ENCODE measurements at places on chromosomes 11 and 22. TPM values are rescaled to one million over a fixed set of nuclear protein-coding genes. Genes with fewer than 3 reads are reported as not detected.

OR51T1 gene
- not detected for total RNA-seq

DNA sequence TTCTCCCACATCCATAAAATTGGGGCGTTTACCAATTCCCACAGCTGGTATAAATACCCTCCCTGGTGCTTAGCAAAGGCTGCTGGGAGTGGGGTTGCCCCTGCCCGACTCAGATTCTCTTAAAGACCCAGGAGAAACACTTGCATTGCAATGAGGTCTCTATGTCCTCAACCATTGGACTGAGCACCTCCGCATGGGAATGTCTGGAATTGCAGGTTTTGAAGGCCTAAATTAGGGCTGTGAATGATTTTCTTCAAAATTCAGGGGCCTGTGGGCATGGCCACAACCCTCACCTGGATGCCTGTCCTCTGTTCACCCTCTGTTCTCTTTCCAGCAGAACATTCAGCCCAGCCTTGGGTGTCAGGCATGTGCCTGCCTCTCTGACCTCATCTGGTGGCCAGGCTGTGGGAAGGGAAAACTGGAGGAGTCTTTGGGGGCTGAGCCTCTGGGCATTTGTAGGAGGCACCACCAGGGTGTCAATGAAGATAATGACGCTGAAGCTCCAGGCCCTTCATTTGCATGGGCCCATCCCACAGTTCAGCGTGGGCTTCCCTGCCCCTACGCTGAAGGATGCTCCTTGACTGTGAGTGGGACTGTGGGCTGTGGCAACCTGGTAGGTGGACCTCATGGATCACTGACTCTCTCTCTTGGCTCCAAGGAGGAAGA, 52.7 kb upstream of the MYEOV start:
- H3K36me3 ChIP-seq = no peaks in the 10 kb centered on the region
- H3K4me3 ChIP-seq = no peak overlapping the region
- no peak overlapping the region for H3K27ac ChIP-seq
- no peaks in the 10 kb centered on the region for H3K4me1 ChIP-seq
- DNase-seq = no peak

DNA sequence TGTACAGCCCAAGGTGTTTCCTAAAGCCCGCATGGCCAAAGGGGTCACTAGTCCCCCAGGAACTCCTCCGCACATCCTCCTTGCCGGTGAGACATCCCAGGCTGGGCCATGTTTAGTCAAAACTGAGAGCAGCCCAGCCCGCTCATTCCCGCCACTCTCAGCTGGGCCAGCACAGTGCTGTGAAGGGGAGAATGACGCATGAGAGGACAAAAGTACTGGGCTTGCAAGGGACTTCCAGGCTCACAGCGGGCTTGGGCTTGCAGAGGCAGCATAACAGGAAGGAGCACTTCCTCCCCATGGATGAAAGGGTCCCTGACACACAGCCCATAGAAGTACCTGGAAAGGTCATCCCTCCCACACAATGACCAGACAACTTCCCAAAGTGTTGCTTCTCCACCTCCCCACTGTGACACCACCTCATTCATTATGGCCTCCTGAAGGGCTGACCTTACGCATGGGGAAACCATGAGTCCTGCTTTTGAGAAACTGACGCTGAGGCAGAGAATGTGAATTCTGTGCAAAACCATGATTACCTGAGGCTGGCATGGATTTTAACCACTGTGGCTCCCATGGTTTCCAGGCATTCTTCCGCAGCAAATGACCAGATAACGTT, 19.1 kb downstream of the ETS1 start:
- no peak overlapping the region for H3K27ac ChIP-seq
- H3K36me3 ChIP-seq = no peaks in the 10 kb centered on the region
- no peaks in the 10 kb centered on the region for H3K4me1 ChIP-seq
- H3K4me3 ChIP-seq = no peak overlapping the region
- peak; percentile 59 for DNase-seq

DNA sequence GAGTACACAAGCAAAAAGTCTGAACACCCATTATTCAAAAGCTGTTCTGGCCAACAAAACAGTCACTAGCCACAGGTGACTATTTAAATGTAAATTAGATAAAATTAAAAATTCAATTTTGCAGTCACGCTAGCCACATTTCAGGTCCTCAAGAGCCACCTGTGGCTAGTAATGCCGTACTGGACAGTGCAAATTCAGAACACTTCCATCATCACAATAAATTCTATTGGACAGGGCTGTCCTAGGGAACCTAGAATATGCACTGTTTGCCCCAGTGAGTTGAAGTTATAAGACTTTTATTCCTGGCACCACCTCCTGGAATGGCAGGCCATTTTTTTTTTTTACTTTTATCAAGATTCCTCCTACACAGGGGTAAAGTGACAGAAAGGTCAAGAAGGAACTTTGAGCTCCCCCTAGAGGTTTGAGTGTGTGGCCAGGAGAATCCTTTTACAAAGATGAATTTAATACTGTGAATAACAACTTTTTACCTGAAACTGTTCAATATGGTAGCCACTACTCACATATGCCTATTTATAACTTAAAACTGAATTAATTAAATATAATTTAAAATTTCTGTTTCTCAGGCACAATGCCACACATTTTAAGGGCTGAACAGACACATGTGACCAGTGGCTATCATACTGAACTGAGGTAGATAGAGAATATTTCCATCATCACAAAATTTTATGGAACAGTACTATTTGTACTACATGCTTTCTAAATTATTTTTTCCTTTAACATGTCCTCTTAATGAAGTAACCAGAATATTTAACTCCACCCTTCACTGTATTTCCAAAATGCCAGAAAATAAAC, 6.5 kb downstream of the MSANTD2 start:
- no peak overlapping the region for H3K27ac ChIP-seq
- no peak for DNase-seq
- H3K4me3 ChIP-seq = no peak overlapping the region
- H3K36me3 ChIP-seq = no peaks in the 10 kb centered on the region
- H3K4me1 ChIP-seq = peaks cover 12% of the 10 kb centered on the region

RAG1 gene
- 0.96 TPM for total RNA-seq

- no peak overlapping the region for H3K4me3 ChIP-seq
- DNase-seq = no peak
- no peaks in the 10 kb centered on the region for H3K27me3 ChIP-seq
- no peak overlapping the region for H3K27ac ChIP-seq
Measured at GRCh38 chr22:17928391-17928790, 96.0 kb downstream of the MICAL3 start.

- no peaks in the 10 kb centered on the region for H3K36me3 ChIP-seq
- H3K27ac ChIP-seq = no peak overlapping the region
- no peak overlapping the region for H3K4me3 ChIP-seq
- H3K4me1 ChIP-seq = no peaks in the 10 kb centered on the region
- no peaks in the 10 kb centered on the region for H3K27me3 ChIP-seq
- peak; percentile 43 for DNase-seq
Measured at GRCh38 chr11:72229925-72230763, 5.6 kb downstream of the INPPL1 start.

DNA sequence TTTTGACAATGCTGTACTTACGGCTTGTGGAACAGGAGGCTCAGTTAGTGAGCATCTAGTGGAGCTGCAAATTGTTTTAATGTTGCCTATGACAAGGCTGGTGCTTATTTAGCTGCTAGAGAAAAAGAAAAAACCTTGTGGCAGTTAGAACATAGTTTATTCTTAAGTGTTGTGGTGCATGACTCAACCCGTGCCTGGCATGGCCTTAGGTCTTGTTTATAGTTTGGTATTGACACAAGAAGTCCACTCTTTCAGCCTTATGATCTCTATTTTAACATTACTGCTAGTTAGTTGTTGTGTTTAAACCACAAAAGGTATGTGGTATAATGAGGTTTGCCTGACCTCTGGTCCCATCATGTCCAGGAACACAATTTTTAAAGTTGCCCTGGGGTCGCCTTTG, 744.6 kb downstream of the FAM181B start:
- no peak overlapping the region for H3K4me3 ChIP-seq
- H3K36me3 ChIP-seq = no peaks in the 10 kb centered on the region
- no peak overlapping the region for H3K27ac ChIP-seq
- H3K4me1 ChIP-seq = peaks cover 4% of the 10 kb centered on the region
- no peak for DNase-seq
- no peaks in the 10 kb centered on the region for H3K27me3 ChIP-seq

GRCh38 chr11:74822170-74822569, 73.5 kb downstream of the RNF169 start:
- peaks cover 3% of the 10 kb centered on the region for H3K4me1 ChIP-seq
- peak overlapping the region; percentile 43 for H3K27ac ChIP-seq
- H3K4me3 ChIP-seq = no peak overlapping the region
- no peaks in the 10 kb centered on the region for H3K36me3 ChIP-seq

SLN gene
- 1.0 TPM for total RNA-seq

DNA sequence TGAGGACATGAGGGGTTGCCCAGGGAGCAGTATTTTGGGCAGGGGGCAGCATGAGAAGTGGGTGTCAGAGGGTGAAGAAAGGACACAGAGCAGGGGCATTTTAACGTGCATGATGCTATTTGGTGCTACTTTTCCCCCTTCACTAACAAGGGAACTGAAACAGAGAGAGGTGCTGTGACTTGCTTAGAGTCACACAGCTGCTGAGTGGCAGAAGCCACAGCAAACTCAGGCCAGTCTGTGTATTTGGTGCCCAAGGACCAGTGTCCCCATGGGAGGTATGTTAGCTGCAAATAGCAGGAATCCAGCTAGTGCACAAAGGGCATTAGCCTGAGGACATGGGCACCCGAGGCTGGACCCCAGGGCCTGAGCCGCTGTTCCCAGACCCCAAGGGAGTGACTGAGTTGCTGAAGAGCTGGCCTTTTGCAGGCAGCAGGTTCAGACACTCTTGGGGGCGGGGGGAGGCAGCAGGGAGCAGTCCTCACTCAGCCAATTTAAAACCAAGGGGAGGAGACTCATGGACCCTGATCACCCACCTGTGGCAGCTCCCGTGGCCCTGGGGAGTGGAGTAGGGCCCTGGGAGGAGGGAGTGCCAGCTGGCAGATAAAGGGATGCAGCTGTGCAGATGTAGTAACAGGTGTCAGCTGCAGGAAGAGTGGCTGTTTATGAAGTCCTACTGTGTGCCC, 14.6 kb downstream of the PARVG start:
- no peak overlapping the region for H3K4me3 ChIP-seq
- no peaks in the 10 kb centered on the region for H3K4me1 ChIP-seq
- H3K27ac ChIP-seq = no peak overlapping the region
- no peaks in the 10 kb centered on the region for H3K36me3 ChIP-seq

GRCh38 chr11:83571302-83571701, 285.1 kb upstream of the CCDC90B start:
- no peak overlapping the region for H3K27ac ChIP-seq
- no peaks in the 10 kb centered on the region for H3K27me3 ChIP-seq

GRCh38 chr22:48808038-48808960, 1019.4 kb downstream of the BRD1 start:
- H3K4me3 ChIP-seq = no peak overlapping the region
- peaks cover 2% of the 10 kb centered on the region for H3K4me1 ChIP-seq
- H3K36me3 ChIP-seq = no peaks in the 10 kb centered on the region
- no peaks in the 10 kb centered on the region for H3K27me3 ChIP-seq

DNA sequence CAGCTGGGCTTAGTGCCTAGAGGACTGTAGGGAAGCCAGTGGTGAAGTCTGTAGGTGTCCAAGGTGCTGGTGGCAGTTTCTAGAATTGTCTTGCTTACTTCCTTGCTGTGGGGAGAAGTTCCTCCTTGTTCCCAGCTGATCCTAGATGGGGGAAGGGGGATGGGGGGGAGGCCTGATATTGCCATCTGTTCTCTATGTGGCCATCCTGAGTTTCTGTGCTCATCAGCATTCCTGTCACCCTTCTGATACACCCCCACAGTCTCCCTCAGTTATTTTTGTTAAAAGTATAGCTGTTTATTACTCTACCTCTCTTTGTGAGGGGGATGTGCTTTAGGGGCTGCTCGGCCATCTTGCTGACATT, 36.5 kb downstream of the MADD start:
- H3K27ac ChIP-seq = no peak overlapping the region
- no peaks in the 10 kb centered on the region for H3K27me3 ChIP-seq
- H3K4me1 ChIP-seq = no peaks in the 10 kb centered on the region
- no peak for DNase-seq
- no peak overlapping the region for H3K4me3 ChIP-seq

DNA sequence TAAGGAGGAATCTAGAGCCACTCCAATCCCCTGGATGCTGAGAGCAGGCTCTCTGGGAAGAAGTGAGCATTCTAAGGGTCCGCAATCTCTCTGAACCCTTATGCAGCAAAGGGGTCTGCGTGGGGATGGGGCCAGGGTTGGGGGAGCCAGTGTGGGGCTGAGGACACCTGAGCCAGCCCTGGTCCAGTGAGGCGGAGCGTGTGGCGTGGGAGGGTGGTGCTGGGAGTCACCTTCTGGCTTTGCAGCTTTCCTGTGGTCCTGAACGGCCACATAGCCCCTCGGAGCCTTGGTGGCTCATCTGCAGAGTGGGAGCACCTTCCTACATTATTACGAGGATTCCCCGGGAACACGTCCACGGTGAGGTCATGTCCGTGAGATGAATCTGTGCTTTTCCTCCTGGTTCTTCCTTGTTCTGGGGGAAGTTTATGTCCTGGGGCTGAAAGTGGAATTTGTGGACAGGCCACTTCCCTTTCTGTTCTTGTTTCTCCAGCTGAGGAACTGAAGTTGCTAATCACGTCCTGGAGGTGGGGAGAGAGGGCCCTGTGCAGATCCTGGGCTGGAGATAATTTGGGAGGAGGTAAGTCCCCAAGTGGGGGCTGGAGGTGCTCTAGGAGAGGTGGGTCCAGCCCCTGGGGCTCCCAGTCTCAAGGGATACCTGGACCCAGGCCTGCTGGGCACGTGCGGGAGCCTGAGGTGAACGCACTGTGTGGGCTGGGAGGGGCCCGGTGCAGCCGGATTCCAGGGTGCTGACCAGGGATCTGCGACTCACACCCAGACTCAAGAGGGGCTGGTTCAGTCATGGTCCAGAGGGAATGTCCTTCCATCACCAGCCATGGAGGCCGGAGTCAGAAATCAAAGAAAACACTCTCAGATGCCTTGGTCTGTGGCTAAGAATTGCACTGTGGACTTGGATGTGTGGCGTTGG, 6.1 kb downstream of the MRGPRE start:
- DNase-seq = peak; percentile 34
- H3K27me3 ChIP-seq = no peaks in the 10 kb centered on the region
- no peaks in the 10 kb centered on the region for H3K4me1 ChIP-seq
- H3K4me3 ChIP-seq = no peak overlapping the region
- H3K36me3 ChIP-seq = no peaks in the 10 kb centered on the region
- no peak overlapping the region for H3K27ac ChIP-seq

- no peak for DNase-seq
- no peak overlapping the region for H3K27ac ChIP-seq
- H3K36me3 ChIP-seq = no peaks in the 10 kb centered on the region
- no peaks in the 10 kb centered on the region for H3K27me3 ChIP-seq
- H3K4me1 ChIP-seq = no peaks in the 10 kb centered on the region
Measured at GRCh38 chr11:2813968-2814367, 71.6 kb downstream of the CDKN1C start.

- H3K4me1 ChIP-seq = no peaks in the 10 kb centered on the region
- H3K27me3 ChIP-seq = no peaks in the 10 kb centered on the region
- no peak for DNase-seq
- H3K27ac ChIP-seq = no peak overlapping the region
- H3K36me3 ChIP-seq = peaks cover 4% of the 10 kb centered on the region
Measured at GRCh38 chr11:72084965-72085364, 4.3 kb downstream of the LRRC51 start.
